ENCODE measurements at places on chromosomes 1 and 21. TPM values are rescaled to one million over a fixed set of nuclear protein-coding genes. Genes with fewer than 3 reads are reported as not detected.

DNA sequence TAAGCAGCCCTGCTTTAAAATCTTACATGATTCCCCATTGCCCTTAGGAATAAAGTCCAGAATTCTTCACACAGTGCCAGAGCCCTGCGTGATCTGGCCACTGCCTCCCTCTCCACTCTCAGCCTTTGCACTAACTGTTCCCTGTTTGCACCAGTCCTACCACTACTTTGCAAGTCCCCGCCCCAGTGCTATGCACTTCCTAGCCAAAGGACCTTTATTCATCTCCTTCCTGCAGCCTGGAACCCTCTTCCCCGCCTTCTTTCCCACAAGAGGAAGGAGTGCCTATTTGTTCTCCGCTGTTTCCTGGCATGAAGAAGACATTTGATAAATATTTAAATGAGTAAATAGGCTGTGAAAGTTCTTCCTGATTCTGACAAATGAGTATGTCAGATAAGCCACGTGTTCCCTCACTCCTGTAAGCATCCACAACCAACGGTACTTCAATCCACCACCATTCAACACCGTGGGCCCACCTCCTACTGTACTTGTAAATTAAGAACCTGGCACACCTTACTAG is 23.9 kb downstream of the CAPN8 start:
- peaks cover 3% of the 10 kb centered on the region for H3K36me3 ChIP-seq
- peaks cover 4% of the 10 kb centered on the region for H3K4me1 ChIP-seq
- no peak overlapping the region for H3K27ac ChIP-seq
- DNase-seq: no peak
- peaks cover 30% of the 10 kb centered on the region for H3K27me3 ChIP-seq
- no peak overlapping the region for H3K4me3 ChIP-seq

Gene CC2D1B
- total RNA-seq: 26.1 TPM

DNA sequence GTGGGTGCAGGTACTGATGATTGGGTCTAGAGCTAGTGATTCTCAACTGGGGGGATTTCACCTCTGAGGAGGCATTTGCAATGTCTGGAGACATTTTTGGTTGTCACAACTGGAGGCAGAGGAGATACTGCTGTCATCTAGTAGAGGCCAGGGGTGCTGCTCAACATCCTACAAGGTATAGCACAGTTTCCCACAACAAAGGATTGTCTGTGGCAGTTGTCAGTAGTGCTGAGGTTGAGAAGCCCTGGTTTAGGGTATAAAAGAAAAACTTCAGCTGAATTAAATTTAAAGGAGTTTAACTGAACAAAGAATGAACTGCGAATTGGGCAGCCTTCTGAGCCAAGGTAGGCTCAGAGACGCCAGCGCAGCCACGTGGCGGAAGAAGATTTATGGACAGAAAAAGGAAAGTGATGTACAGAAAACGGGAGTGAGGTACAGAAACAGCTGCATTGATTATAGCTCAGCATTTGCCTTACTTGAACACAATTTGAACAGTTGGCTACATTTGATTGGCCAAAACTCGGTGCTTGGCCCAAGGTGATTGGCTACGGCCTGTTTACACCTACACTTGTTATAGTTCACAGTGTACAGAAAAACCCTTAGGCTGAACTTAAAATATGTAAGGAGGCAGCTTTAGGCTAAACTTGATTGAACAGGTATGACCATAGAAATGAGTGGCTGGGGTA is 40.4 kb downstream of the MPZL1 start:
- peak; percentile 7 for DNase-seq
- H3K4me1 ChIP-seq: peaks cover 23% of the 10 kb centered on the region
- H3K27ac ChIP-seq: peak overlapping the region; percentile 38
- peaks cover 2% of the 10 kb centered on the region for H3K36me3 ChIP-seq
- no peaks in the 10 kb centered on the region for H3K27me3 ChIP-seq

Gene ALG14
- 4.1 TPM for total RNA-seq

DNA sequence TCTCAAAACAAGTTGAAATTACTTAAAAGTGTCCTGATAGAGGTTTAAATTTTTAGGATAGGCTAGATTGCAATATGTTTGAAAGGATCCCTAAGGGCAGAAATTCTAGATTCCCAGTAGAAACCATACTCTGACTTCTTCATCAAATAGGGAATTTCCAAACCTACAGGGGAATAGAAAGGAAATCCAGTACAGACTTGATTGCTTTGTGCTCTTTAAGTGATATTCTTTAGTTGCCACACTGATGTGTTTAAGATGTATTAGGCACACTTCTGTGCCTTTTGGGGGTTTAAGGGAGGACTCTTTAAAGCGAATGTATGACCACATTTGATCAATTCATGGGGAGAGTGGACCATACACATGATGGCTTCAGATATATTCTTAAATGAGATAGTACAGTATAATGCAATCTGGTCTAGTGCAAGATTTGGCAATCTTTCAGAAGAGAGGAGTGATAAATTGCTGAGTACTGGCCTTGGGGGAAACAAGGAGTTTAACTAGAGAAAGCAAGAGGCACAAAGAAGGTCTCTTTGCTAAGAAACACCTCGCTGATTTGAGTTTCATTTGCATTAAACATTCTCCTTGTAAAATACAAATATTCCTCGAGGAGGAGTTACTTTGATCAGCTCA is 268.8 kb upstream of the NR5A2 start:
- DNase-seq: no peak
- H3K4me1 ChIP-seq: no peaks in the 10 kb centered on the region
- no peak overlapping the region for H3K27ac ChIP-seq

GRCh38 chr1:46527474-46528296 is 23.8 kb downstream of the KNCN start:
- H3K36me3 ChIP-seq: no peaks in the 10 kb centered on the region
- no peak overlapping the region for H3K4me3 ChIP-seq
- H3K27ac ChIP-seq: no peak overlapping the region
- peaks cover 37% of the 10 kb centered on the region for H3K27me3 ChIP-seq
- peak; percentile 74 for DNase-seq

Data from activated naive CD8-positive, alpha-beta T cell treated with anti-CD3 and anti-CD28 coated beads for 36 hours (primary cell).